H7 (cell line): ENCODE measurements at places on chromosomes 11 and 22.

GRCh38 chr11:13117344-13117743 lies 108.2 kb downstream of the RASSF10 start:
- no peak for DNase-seq

GRCh38 chr11:128928400-128928799 lies 14.3 kb downstream of the TP53AIP1 start:
- DNase-seq, result no peak

GRCh38 chr11:27388001-27388400 lies 25.0 kb upstream of the CCDC34 start:
- DNase-seq, result no peak

- no peak for DNase-seq
Measured at GRCh38 chr11:115282923-115283322, 221.3 kb downstream of the CADM1 start.

DNA sequence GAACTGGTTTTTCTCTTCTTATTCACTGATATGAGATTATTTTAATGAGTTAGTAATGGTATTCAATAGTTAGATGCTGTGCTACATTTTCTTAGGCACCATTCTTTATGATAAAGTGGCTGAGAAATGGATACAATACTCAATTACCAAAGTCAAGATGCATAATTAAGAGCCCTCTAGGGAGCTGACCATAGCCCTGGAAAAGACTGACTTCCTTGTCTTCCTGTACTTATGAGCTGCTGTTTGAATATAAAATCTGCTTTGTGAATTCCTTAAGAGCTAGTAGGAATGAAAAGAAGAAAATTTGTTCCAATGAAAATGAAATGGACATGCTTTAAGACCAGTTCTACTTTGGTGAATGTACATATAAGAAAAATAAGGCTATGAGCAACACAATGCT lies 452.3 kb downstream of the KCNA4 start:
- DNase-seq, result no peak
